Activated CD4-positive, alpha-beta T cell treated with anti-CD3 and anti-CD28 coated beads, Interleukin-2, amount 10 ng/mL, durations not matched to agents 24 days and 14 days (primary cell): ENCODE measurements at places on chromosomes 3 and 15. TPM values are rescaled to one million over a fixed set of nuclear protein-coding genes. Genes with fewer than 3 reads are reported as not detected.

PRICKLE2 gene
- total RNA-seq, result not detected in 2 replicates

SMCO1 gene
- not detected in 2 replicates for total RNA-seq

- H3K4me3 ChIP-seq, result no peak overlapping the region
- no peak overlapping the region for H3K27ac ChIP-seq
- no peak for DNase-seq
- H3K36me3 ChIP-seq, result no peaks in the 10 kb centered on the region
- no peaks in the 10 kb centered on the region for H3K4me1 ChIP-seq
Observed at GRCh38 chr3:180391001-180391400, 211.0 kb upstream of the TTC14 start.

- peaks cover 5% of the 10 kb centered on the region for H3K4me1 ChIP-seq
- H3K4me3 ChIP-seq, result no peak overlapping the region
- H3K27me3 ChIP-seq, result peaks cover 6% of the 10 kb centered on the region
Observed at GRCh38 chr3:33722191-33722590, 4.1 kb upstream of the CLASP2 start.

- H3K36me3 ChIP-seq, result no peaks in the 10 kb centered on the region
- no peak overlapping the region for H3K4me3 ChIP-seq
- H3K27ac ChIP-seq, result no peak overlapping the region
- H3K27me3 ChIP-seq, result peaks cover 7% of the 10 kb centered on the region
Observed at GRCh38 chr3:32018757-32019564, 37.4 kb downstream of the ZNF860 start.

GRCh38 chr15:35810007-35810406 lies 264.0 kb upstream of the DPH6 start:
- H3K4me3 ChIP-seq, result no peak overlapping the region
- DNase-seq, result no peak
- H3K4me1 ChIP-seq, result no peaks in the 10 kb centered on the region
- no peak overlapping the region for H3K27ac ChIP-seq

DNA sequence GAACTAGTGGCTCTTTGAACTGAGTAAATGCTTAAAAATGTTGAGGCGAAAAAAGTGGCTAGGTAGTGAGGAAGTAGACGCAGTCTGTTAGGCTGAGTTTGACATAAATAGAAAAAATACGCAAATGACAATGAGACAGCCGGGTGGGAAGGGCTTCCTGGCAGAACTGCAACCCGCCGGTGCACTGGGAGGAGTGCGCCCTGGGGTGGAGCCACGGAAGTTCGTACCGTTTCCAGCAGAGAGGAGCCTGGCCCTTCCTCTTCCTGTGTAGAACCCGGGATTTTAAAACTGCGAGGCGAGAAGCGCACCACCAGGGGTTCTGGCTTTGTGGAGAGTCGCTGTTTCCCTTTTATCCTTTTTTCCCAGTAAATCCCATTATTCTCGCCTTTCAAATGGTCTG lies 602.6 kb downstream of the PYDC2 start:
- no peak overlapping the region for H3K27ac ChIP-seq
- H3K4me3 ChIP-seq, result no peak overlapping the region
- no peaks in the 10 kb centered on the region for H3K36me3 ChIP-seq
- no peaks in the 10 kb centered on the region for H3K27me3 ChIP-seq
- no peak for DNase-seq
